CD4-positive, CD25-positive, alpha-beta regulatory T cell (primary cell): ENCODE measurements at places on chromosomes 7 and 10. TPM values are rescaled to one million over a fixed set of nuclear protein-coding genes. Genes with fewer than 3 reads are reported as not detected.

DNA sequence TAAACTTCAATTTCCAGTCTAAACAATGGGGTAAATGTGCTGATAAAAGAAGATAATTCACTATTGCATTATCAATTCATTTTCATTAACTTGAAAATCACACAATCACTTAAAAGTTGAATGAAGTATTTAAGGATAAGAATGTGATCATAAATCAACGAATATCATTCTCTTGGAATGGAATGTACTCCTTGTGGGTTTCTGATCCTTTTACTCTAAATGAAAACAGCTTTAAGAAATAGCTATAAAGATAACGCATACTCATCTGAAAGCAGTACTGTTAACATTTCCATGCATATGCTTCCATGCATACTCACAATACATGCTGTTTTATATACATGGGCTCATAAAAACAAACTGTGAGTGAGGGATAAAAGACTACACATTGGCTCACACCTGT is 108.8 kb downstream of the ATE1 start:
- no peak for DNase-seq

DNA sequence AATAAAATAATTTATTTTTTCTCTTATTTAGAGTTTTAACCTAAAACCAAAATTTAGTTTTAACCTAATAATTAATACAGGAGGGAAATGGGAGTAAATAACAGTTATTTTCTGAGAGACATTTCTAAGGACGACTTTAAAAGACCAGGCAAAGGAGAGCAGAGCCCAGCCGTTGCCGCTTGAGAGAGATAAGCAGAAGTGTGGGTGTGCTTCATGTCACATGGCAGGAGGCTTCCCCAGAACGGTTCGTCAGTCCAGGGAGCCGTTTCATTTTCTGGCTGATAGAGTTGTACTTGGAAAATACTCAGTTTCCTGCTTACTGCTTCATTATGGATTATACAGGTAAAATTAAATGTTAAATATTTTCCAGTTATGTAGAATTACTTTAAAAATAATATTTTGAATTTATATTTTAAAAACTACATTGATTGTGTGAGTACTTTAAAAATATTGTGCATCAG is 61.4 kb downstream of the ST7 start:
- DNase-seq, result peak; percentile 34

ELN gene
- 0.35 TPM for total RNA-seq

DNA sequence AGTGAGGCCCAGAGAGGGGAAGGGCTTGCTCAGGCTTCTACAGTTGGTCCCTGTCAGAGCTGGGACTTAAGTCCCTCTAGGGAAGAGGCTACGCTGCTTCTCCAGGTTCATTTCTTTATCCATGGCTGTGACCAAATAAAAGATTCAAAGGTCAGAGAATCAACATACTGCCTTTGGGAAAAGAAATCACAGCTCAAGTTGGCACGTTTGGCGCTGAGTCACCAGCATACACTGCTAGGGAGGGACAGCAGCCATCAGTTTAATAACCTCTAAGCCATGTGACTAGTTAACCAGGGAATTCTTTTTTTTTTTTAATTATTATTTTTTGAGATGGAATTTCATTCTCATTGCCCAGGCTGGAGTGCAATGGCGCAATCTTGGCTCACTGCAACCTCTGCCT is 28.4 kb upstream of the CRHR2 start:
- no peak for DNase-seq

OR2A12 gene
- not detected for total RNA-seq

DNA sequence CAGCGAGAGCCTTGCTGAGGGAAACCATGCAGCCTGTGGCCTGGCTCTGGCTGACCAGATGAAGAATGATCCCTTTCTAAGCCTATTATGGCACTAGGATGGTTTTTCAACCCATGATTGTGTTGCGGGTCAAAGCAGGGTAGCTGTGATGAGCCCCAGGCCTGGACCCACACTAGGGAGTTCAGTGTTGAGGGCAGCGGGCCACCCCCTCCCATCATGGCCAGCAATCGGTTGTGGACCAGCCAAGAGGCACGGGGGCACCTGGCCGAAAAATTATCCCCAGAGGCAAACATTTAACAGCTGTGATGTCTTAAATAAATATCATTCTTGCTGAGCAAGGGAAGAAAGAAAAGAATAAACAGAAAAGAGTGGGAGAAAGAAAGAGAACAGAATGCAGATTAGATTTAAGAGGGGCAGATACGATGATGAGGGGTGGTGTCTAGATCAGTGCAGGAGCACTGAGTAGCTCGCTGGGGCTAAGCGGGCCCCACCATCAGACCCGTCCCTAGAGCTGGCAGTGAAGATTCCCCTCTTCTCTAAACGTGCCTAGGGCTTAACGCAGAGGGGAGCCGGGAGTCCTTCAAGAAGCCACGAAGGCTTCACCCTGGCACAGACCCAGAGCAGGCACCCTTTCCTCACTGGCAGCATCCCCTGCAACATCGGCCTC is 82.7 kb downstream of the SLC37A3 start:
- DNase-seq, result no peak

DNA sequence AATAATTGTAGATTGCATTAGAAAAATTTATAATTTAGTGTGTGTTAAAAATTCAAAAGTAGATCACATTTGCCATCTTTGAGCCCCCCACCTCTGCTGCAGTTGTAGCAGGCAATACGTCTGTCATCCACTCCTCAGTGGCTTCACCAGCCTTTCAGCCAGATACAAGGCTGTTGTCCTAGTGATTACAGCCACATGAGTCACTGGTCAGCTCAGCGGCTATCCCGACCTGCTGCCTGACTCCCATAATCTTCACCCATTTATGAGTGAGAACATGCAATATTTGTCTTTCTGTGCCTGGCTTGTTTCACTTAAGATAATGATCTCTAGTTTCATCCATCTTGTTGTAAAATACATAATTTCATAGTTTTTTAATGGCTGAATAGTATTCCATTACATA is 9.2 kb downstream of the OR2A5 start:
- DNase-seq, result no peak
